ENCODE measurements at places on chromosomes 11 and 22.

DNA sequence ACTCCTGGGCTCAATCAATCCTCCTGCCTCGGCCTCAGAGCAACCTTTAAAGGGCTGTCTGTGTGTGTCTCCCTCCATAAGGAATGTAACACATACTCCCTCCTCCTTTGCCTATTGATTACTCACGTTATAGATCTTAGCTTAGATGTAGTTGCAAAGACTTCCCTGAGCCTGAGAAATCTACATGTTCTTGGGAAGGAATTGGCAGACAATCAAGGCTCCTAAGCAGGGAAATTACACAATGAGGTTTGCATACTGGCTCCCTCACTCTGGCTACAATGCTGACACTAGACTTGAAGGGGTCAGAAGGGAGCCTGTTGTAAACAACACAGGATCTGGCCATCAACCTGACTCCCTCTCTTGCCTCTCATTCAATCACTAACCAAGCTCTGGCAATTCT lies 5.2 kb upstream of the OLFML1 start:
- DNase-seq, result no peak
- H3K4me3 ChIP-seq, result no peak overlapping the region
- H3K27me3 ChIP-seq, result no peaks in the 10 kb centered on the region
- no peaks in the 10 kb centered on the region for H3K4me1 ChIP-seq
- H3K27ac ChIP-seq, result no peak overlapping the region

- no peak overlapping the region for H3K4me3 ChIP-seq
- peaks cover 63% of the 10 kb centered on the region for H3K4me1 ChIP-seq
- H3K36me3 ChIP-seq, result no peaks in the 10 kb centered on the region
- H3K27ac ChIP-seq, result peak overlapping the region; percentile 16
- DNase-seq, result peak; percentile 66
Observed at GRCh38 chr11:12692229-12693075, 18.2 kb downstream of the TEAD1 start.

DNA sequence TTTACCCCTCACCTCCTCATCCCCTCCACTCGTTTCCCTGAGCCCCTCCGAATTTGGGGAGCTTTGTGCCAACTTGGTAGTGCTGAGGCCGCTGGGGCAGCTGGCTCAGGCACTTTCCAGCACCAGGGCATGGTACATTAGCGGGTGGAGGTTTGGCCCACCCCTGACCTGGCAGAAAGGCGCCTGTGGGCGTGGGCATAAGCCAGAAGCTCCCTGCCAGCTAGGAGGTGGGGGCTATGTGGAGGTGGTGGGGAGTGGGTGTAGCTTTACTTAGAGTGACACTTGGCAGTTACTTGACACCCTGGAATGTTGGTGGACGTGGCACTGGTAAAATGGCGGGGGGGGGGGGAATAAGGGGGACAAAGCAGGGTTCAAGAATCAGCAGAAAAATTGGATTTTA lies 10.3 kb upstream of the IGF2 start:
- no peak for DNase-seq
- no peaks in the 10 kb centered on the region for H3K36me3 ChIP-seq
- peaks cover 44% of the 10 kb centered on the region for H3K4me1 ChIP-seq
- H3K4me3 ChIP-seq, result no peak overlapping the region
- H3K27ac ChIP-seq, result no peak overlapping the region

DNA sequence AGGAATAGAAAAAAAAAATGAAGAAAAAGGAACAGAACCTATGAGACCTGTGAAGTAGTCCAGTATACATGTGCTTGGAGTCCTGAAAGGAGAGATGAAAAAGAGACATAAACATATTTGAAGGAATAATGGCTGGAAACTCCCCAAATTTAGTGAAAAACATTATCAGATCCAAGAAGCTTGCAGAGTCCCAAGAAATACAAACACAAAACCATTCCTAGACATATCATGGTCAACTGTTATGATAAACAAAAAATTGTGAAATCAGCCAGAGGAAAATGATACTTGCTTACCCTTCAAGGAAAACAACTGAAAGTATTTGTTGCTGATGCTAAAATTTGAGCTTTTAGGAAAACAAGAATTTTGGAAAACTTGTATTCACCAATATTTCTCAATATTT lies 250.1 kb downstream of the DDX10 start:
- H3K27ac ChIP-seq, result no peak overlapping the region
- H3K36me3 ChIP-seq, result no peaks in the 10 kb centered on the region
- no peak for DNase-seq
- H3K4me1 ChIP-seq, result peaks cover 22% of the 10 kb centered on the region
- no peaks in the 10 kb centered on the region for H3K27me3 ChIP-seq

DNA sequence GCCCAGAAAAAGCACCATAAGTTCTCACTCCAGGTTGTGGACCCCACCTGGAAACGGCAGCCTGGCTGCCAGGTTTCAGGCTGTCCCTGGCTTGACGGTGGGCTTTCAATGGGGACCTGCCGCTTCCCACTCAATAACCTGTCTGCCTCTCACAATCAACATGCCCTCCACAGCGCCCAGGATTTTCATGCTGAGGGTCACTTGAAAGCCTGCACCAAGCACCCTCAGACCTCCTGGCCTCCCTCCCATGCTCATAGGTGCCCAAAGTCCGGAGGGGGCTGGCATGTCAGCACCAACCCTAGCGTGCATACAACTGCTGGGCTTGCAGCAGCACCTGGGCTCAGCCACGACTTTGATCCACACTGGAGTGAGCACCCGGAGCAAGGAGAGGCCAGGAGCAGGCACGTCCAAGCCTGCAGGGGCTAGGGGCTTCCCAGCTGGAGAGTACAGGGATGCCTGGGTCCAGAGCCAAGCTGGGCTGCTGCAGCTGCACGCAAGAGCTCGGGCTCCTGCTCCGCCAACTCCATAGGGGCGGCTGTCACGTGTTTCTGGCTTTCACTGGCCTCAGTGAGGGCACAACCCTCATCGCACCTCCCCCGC lies 1214.3 kb upstream of the RAG2 start:
- no peaks in the 10 kb centered on the region for H3K27me3 ChIP-seq
- no peak overlapping the region for H3K4me3 ChIP-seq
- peak; percentile 13 for DNase-seq
- peaks cover 19% of the 10 kb centered on the region for H3K4me1 ChIP-seq
- no peaks in the 10 kb centered on the region for H3K36me3 ChIP-seq

DNA sequence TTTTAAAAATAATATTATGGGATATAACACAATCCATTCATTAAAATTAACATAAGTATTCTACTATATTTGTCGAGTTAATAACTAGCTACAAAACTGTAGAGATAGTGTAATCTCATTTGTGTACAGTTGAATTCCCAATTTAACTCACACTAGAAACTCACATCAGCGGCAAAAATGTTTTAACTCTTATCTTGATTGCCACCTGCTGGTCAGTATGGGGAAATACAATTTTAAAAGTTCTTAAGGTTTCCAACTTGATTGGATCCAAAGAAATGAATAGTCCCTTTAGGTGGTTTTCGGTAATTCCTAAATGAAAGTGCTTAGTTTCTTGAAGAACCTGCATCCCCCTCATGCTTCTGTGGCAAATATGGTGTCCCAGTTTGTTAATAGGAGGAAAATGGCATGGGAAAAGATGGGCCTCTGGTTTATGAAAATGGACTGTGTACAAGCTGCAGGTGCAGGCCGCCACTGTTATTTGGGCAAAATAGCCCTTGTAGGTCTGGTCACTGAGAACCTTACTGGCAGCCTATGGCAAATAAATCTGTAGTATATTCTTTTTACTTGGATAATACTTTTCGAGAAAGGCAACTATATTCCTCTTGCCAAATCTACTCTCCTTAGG lies 33.7 kb upstream of the SLC17A6 start:
- no peak overlapping the region for H3K4me3 ChIP-seq
- peaks cover 4% of the 10 kb centered on the region for H3K27me3 ChIP-seq
- H3K27ac ChIP-seq, result no peak overlapping the region
- H3K36me3 ChIP-seq, result no peaks in the 10 kb centered on the region
- peak; percentile 55 for DNase-seq

GRCh38 chr11:111520560-111520959 lies 6.0 kb downstream of the HOATZ start:
- H3K27ac ChIP-seq, result no peak overlapping the region
- H3K4me3 ChIP-seq, result no peak overlapping the region
- peaks cover 4% of the 10 kb centered on the region for H3K4me1 ChIP-seq
- H3K36me3 ChIP-seq, result no peaks in the 10 kb centered on the region

DNA sequence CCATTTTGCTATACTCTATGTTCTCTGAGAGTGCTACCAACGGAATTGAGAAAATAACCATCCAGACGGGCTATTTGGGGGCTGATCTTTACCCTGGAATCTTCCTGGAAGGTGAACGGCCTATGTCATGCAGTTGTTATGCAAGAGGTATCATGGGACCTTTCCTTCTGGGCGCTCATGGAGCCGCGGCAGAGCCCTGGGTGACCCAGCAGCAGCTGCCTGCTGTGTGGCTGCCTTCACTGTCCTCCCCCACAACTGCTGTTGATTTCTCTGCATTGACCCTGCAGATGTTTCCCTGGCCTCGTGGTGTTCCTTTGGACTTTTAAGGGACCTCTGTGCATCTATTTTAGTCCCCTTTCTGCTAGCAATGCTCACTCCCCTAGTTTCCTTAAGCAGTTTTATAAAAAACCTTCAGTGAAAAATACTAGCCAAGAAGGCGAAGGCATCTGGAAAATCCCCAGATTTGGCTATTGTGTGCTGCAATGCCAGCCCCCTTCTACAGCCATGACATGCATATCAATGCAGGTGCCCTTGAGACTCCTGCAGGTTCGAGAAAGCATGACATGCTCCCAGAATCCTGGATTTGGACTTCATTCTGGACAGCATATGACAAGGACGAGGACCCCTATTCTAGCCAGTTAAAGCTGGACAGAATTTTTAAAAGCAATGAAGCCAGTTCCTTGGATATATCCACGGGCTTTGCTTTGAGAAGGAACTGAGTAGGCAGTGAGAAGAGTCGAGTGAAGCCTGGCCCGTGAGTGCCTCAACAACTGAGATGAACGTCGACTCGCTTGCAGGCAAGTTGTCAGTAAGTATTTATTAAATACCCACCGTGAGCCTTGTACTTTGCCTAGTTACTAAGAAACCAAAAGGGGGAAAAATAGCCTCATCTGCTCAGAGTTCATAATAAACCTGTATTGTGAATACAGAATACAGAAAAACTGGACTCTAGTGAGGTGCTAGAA lies at the start of gene SLC25A18:
SLC25A18 (plus strand) TSS at position 593 of the 965 bp plus-strand sequence. CDS start 16,447 bp downstream, outside the sequence.
- H3K27me3 ChIP-seq, result no peaks in the 10 kb centered on the region
- H3K4me3 ChIP-seq, result no peak within 1 kb of the TSS
- H3K36me3 ChIP-seq, result peaks cover 5% of the 10 kb centered on the region
- H3K27ac ChIP-seq, result peak within 1 kb of the TSS; percentile 42

Measured in neural progenitor cell (in vitro differentiated cells).